ENCODE measurements at places on chromosomes 2 and 18. TPM values are rescaled to one million over a fixed set of nuclear protein-coding genes. Genes with fewer than 3 reads are reported as not detected.
A peak's percentile ranks its signal among the peaks of the same experiment; 100 is the strongest.

GRCh38 chr2:195622966-195623365 is 34.1 kb upstream of the SLC39A10 start:
- DNase-seq = no peak

DNA sequence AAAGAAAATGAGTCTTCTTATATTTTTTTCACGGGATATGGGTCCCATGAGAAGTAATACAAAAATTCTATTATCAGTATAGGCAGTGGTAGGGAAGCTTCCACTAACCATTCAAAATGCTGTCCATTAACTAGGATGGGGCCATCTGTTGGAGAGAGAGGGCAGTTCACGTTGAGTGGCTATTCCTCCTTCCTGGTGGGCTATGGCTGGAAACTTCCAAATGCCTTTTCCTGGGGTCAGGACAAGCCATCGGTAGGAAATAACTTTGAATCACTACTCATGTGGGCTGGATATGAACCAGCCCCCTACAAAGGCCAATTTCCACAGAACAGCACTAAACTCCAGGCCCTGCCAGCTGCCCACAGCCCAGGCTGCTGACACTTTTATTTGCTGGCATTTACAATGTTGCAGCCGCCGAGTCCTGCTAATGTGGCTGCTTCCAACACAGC is 156.1 kb upstream of the HNRNPA3 start:
- no peak for DNase-seq

DNA sequence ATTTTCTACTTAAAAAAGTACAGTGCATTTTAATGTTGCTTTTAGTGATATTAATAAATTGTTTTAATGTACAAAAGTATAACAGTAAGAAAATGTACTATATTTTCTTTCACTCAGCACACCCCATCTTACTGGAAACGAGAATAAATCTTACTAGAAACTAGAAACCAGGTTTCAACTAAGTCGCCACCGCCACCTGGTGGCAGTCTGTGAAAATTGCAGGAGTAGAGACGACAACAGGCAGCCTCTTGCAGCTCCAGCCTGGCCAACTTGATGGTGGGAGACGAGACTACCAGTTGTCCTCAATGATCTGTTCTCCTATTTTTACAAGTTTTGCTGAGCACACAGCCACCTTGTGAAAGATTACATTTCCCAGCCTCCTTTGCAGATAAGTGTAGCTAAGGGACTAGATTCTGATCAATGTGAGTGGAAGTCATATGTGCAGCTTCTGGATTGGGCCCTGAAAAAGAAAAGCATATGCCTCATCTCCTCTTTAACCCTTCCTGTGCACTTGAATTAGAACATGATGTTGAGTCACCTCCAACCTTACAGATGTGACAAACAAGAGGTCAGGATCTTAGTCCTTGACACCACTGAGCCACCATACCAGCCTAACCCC is 8.7 kb downstream of the OTOF start:
- no peak for DNase-seq

DNA sequence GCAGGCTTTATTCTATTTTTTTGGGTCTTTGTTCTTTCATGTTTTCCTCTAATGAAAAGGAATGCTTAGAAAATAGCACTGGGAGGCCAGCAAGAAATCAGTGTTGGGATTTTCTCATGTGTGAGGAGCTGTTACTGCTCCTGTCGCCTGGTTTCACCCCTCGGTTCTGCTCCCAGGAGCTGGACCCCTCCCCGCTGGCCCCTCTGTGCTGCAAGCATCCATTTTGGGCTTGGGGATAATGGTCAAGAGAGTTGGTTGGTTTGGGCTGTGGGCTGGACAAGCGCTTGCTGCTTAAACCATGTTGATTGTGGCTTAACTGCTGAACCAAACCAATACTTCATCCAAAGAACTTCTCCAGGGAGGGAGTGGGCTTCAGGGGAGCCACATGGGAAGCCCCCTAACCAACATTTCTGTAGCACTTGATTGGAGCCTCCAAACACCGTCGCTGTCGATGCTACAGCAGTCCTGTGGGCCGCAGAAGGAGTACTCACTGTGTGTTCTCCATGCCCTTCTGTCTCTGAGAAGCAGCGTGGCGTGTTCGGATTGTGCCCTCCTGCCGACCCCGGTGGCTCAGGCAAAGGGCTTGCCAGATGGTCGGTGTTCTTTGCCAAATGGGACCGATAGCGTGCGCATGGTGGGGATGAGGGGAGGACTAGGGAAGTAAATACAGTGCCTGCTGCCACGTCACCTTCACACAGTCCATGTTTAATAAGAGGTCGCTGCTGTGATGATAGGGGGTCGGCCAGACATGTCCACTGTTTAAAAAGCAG is 40.0 kb downstream of the AGAP1 start:
- no peak for DNase-seq

GRCh38 chr2:182761903-182762302 is 45.8 kb downstream of the DNAJC10 start:
- DNase-seq = no peak

GRCh38 chr2:158667586-158667985 is 127.5 kb upstream of the DAPL1 start:
- DNase-seq = no peak

GRCh38 chr18:25365242-25365641 is 13.3 kb upstream of the ZNF521 start:
- no peak for DNase-seq

Gene TP53I3
- total RNA-seq = 5.3 TPM

GRCh38 chr2:168536925-168537466 is 80.9 kb downstream of the CERS6 start:
- DNase-seq = no peak

GRCh38 chr2:123971564-123972318 is 53.3 kb upstream of the CNTNAP5 start:
- no peak for DNase-seq

DNA sequence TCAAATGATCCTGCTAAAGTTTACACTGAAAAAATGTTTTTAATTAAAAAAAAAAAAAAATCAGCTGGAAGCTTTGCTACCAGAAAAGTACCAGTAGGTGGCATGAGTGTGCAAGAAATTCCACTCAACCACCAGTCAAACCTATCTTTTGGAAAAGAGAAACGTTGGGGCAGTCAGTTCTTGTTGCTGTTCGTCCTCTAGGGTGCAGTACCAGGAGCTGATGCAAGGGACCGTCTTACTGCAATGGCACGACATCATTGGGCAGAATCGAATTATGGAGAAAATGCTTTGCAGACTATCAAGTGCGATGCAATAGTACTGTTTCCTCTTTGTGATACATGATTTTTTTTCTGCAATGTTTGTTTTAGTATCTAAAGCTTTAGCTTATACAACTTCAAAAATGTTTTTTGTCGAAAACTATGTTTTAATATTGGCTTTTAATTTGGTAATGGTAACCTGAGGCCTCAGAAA is 18.3 kb downstream of the YPEL5 start:
- no peak for DNase-seq

DNA sequence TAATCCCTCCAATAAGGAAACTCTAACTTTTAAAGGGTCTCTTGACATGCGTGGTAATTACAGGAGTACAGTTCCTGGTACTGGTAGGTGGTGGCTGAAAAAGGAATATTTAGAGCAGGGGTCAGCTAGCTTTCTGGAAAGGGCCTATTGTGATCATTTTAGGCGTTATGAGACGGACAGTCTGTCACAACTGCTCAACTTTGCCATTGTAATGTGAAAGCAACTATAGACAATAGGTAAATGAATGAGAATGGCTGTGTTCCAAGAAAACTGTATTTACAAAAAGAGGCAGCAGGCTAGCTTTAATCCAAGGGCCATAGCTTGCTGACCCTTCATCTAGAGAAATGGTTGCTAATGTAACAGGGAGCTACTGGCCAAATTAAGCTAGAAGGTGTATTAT is 177.7 kb upstream of the LRRTM1 start:
- no peak for DNase-seq

Gene NOSTRIN
- 10.9 TPM for total RNA-seq

Gene HOXD12
- total RNA-seq = not detected

GRCh38 chr2:9287400-9288045 is 80.9 kb downstream of the ASAP2 start:
- no peak for DNase-seq

DNA sequence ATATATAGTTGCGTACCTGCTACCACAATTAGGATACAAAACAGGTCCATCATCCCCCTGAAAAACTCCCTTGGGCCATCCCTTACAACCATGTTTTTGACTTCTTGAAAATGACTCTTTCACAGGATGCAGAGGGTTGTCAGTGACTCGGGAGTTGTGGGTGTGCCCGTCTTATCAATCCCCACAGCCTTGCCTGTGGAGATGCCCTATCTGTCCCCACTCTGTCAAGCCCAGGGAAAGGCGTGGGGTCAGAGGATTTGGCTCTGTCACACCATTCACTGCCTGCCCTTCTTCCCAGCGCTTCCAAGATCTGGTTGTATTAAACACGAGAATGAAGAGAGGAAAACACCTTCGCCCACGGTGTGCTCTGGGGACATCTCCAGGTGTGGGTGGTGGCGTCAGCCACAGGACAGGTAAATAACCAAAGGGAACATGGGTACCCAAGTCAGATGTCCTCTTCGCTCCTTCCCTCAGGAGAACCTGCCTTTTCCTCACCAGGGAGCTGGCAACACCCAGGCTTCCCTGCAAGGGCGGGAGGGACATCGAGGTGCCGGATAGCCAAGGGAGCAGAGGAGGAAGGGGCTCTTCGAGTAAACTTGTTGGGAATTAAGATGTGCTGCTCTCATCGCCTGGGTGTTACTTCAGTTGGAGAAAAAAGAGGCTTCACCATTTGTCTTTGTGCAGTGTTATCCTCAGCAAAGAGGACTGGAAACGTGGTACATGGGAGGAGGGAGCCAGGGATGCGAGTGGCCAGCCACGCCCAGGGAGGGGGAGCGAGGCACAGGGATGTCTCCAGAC is 100.3 kb downstream of the B3GNT2 start:
- DNase-seq = no peak

- DNase-seq = no peak
Measured at GRCh38 chr18:79558196-79558932, 121.2 kb upstream of the CTDP1 start.

GRCh38 chr2:8680822-8681760 is 765 bp upstream of the ID2 start:
- no peak for DNase-seq

Gene CDK15
- 3.9 TPM for total RNA-seq

DNA sequence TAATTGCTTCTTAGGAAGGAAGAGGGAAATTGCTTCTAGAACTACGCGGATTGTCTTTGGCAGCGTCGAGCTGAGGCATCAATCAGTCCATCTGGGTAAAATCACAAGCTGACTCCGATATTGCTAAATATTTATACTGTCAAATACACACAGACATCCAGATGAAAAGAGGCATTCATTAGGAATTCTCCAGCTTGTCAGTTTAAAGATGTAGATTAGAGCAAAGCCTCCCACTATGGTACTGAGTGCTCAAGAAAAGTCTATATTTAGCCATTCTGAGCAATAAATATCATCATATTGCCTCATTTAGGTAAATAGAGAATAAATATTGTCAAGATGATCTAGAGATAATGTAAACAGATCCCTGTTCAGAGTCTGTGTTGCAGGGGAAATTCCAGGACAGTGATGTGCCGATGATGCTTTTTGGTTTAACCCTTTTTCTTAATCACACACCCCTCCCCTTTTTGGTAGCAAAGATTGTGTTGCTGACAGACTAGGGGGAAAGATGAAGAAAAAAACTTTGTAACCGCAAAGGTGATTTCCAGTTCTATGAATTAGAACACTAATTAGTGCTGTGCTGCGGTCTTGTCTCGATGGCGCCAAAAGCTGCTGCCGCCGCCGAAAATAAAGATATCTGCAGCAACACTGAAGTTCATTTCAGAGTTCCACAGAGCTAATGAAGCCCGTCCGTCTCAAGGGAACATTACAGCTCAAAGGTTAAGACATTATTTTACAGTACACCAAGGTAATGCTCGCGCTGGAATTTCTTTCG is 171.8 kb downstream of the PTGR3 start:
- peak; percentile 66 for DNase-seq

GRCh38 chr2:111975819-111976218 is 77.4 kb downstream of the MERTK start:
- DNase-seq = no peak

- no peak for DNase-seq
Measured at GRCh38 chr2:239073270-239073669, 225.4 kb downstream of the TWIST2 start.

Gene ABCB11
- total RNA-seq = not detected

- DNase-seq = no peak
Measured at GRCh38 chr18:67425672-67426071, 90.8 kb downstream of the DSEL start.

GRCh38 chr2:48715956-48716355 is 39.6 kb downstream of the LHCGR start:
- no peak for DNase-seq

DNA sequence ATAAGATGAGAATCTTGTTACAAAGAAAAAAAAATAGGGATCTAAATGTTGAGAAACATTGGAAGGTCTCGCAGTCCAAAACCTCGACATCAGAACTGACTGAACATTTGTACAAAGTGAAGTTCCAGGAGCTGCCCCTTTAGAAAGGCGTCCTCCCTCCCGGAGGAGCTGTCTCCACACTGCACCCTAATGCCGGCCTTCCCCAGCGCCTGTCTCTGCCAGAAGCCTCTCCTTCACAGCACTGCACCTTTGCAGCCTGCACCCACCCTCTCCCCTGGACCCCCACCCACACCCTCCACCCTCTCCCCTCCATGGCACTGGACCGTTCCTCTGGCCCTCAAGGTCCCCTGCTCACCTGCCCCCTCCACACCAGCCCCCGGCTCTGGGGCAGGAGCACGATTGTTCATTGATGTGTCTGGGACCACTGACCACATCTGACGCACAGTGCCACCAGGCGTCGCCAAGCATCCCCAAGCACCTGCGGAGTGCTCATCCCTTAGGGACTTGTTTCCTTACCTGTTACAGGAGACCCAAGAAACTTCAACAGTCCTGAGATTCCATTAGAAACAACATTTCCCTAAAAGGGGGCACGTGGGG is 90.3 kb upstream of the SNTG2 start:
- DNase-seq = no peak
